ENCODE measurements at places on chromosomes 4 and X.

- DNase-seq = no peak
Measured at GRCh38 chrX:9211269-9211668, 177.3 kb upstream of the FAM9B start.

DNA sequence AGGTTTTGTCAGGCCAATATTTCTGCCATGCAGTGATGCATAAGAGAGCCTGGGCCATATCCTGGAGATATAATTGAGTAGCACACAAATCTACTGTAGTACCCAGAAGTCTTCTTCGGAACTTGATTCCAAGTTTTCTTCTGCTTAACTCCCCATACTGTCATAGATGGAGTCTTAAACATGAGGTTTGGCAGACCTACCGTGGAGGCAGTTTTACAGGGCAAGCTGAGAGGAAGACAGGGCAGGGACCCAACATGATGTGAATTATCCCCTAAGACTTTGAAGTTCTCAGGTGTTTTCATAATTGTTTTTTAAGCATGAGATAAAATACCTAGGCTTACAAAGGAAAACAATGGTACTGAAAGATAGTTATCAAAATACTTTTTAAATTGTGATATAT, 18.2 kb downstream of the NHSL2 start:
- no peak for DNase-seq

DNA sequence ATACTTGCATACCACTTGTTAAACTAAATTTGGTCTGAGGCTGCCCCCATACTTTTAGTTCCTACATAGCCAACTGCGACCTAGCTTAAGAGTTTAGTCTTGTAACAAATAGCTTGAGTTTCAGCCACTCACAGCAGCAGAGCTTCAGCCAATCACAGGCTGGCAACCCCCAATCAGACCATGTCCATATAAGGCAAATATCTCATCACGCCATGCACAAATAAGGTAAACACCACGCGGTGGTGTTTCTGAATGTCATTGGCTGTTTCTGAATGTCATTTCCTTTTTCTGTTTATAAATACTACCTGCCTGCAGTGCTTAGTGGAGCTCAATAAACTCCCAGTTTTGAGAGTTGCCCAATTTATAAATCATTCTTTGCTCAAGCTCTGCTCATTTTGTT, 143.1 kb upstream of the MAD2L1 start:
- DNase-seq = no peak

- no peak for DNase-seq
Measured at GRCh38 chrX:110180928-110181310, 137.0 kb downstream of the AMMECR1 start.

- DNase-seq = no peak
Measured at GRCh38 chrX:109774706-109775105, 41.6 kb upstream of the ACSL4 start.

DNA sequence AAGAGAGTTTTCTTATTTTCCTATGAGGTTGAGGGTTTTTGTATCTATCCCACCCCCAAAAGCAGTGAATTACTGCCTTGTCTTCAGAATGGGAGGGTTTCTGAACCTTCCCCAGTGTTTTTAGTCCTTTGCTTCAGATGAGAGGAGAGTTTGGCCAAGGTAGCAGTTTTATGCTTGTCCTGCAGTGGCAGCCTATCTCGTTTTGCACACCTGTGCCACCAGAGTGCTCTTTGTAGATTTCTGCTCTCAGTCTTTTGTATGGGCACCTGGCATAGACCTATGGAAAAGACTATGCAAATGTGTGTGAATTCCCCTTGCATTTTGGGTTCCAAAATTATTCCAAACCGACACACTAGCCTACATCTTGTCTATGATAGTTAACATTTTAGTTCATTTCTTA, 5.8 kb downstream of the TBC1D19 start:
- DNase-seq = no peak

GRCh38 chrX:33385546-33385945, 174.2 kb upstream of the DMD start:
- no peak for DNase-seq

DNA sequence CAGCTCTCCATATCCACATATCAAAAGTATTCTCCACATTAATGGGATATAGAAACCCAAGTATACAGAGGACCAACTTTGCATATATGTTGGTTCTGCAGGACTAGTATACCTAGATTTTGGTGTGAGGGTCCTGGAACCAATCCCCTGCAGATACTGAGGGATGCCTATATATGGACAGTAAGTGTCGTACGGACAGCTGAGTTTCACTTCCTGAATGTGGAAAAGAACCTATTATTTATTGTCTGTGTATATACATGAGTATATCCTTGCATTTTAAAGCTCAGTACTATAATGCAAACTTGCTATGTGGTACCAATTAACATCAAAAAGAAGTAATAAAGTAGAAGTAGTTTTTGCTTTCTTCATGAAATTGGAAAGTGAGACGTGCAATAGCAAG, 101.9 kb downstream of the FBXW7 start:
- no peak for DNase-seq

- DNase-seq = no peak
Measured at GRCh38 chr4:128161138-128161537, 100.0 kb downstream of the LARP1B start.

- no peak for DNase-seq
Measured at GRCh38 chr4:132097041-132097440, 1052.1 kb upstream of the PCDH10 start.

DNA sequence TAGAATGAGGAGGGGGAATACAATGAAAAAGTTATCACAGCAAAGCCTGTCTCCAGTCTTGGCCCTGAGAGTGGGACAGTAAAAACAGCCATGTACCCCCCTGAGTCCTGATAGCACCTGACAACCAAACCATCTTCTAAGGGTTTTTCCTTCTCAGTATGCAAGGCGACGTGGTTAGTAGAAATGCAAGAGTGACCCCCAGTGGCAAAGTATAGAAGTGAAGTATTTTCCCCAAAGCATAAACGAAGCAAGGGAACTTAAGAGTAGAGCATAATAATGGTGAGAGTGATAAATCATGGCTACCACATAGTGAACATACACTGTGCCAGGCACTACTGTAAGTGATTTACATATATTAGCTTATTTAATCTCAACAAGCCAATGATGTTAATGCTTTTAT, 52.8 kb downstream of the FAM47C start:
- no peak for DNase-seq

GRCh38 chr4:153156263-153156662, 48.0 kb upstream of the TRIM2 start:
- no peak for DNase-seq

GRCh38 chrX:31508338-31508737, 436.5 kb upstream of the FTHL17 start:
- no peak for DNase-seq

- DNase-seq = no peak
Measured at GRCh38 chr4:99885063-99885664, 9.1 kb downstream of the LAMTOR3 start.

DNA sequence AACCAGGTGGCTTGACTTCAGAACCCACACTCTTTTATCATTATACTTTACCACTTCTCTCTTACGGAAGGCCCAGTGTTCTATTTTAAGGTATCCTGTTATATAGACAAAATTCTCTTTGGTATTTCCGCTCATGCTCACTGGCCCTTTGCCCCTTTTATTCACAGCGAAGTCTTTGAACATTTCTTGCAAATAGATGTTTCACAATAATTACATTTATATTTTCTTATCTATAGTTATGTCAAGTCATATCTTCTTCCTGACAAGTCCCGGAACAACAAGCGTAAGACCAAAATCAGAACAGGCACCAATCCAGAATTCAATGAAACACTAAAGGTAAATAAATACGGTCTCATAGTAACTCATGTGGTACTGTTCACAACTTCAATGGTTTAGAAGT, 102.0 kb downstream of the SYTL5 start:
- no peak for DNase-seq

GRCh38 chr4:48687313-48688051, 92.6 kb downstream of the FRYL start:
- DNase-seq = no peak
